Left forelimb (tissue), 1 donor: ENCODE measurements at places on chromosomes 11 and 22.

DNA sequence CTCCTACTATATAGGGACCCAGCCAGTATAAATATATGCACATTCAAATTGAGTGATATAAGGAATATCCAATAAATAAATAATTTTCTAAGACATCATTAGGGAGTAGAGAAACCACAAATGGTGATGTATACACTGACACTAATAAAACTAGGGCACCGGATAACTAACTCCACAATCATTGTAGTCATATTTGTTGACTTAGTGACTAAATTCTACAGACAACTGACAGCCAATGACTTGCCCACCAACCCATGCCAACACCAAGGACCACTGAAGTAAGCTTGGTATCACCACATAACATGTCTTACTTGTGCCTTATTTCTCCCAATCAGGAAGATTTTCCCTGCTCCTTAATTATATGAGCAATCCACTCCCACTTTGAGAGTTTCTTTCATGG is 139.6 kb upstream of the TRPC6 start:
- no peak for DNase-seq

DNA sequence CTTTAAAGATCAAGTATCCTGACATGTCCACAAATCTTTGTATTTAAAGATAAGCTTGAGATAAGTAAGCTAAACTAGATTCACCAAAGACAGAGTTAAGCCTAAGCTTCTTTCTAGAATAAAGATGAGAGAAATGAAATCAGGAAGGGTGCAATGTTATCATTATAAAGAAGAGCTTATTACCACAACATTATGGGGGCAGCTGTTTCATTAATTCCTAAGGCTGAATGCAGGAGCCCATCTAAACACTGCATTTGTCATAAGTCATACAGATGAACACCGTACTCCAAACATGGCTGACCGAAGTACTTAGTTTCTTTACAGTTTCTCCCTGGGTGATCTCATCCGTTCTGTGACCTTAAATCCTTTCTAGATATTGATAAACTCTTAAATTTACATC is 16.3 kb downstream of the FDX1 start:
- no peak for DNase-seq

DNA sequence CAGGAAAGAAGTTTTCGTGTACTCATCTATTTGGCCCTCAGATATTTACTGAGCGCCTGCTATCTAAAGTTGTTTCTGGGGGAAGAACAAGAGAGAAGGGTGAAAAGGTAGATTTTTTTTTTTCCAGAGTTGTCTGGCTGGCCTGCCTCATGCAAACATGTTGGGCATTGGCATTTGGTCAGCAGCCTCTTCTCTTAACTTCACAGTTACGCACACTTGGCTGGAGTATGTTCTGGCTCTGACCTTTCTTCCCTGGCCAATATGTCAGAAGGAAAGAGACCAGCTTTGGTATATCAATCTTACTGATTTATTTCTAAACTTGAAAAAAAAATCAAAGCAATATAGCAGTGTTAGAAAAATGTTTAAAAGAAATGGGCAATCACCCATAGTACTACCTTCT is 54.2 kb upstream of the GRAMD1B start:
- DNase-seq: no peak

GRCh38 chr11:110089617-110090282 is 3.4 kb upstream of the ZC3H12C start:
- no peak for DNase-seq

- no peak for DNase-seq
Measured at GRCh38 chr22:20644071-20644642, 129.8 kb upstream of the SERPIND1 start.

DNA sequence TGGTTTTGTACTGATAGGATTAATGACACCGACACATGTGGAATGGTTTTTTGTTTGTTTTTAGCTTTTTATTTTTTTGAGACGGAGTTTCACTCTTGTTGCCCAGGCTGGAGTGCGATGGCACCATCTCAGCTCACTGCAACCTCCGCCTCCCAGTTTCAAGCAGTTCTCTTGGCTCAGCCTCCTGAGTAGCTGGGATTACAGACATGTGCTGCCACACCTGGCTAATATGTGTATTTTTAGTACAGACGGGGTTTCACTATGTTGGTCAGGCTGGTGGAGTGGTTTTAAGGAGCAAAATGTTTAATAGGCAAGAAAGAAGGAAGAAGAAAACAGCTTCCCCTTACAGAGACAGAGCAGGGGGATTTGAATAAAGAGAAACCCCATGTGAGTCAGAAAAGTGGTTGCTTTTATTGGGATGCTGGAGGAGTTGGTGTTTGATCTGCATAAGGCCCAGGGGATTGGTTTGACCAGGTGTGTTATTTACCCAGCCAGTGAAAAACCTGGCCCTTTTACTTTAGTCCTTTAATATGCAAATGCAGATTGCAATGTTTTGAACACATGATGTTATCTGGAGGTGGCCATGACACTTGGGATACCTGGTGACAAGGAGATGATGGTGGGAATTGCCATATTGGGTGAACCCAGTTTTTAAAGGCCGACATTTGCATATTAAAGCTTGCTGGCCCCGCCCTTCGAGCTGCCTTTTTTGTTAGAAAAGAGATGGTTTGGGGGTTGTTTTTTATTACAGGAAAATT is 24.3 kb downstream of the SUSD2 start:
- no peak for DNase-seq

GRCh38 chr22:42648368-42649245 is 585 bp downstream of the CYB5R3 start:
- DNase-seq: peak; percentile 76

DNA sequence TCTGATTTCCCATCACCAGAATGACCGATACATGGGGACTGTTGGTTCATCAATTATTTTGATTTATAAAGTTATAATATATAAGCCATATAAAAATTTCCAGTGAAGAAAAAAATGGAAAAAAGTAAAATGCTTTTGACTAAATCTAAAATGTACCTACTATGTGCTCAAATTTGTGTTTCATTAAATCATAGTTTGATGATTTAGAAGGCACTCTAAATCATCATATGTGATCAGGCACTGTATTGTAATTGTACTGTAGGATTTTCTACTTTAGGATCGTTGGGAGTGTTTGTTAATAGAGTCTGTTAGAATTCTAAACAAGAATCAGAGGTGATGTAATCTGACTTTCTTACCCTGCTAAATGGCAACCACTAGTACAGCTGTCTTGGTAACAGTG is 2.4 kb downstream of the LIN7C start:
- DNase-seq: no peak

- no peak for DNase-seq
Measured at GRCh38 chr11:94809251-94809650, 41.1 kb downstream of the AMOTL1 start.

DNA sequence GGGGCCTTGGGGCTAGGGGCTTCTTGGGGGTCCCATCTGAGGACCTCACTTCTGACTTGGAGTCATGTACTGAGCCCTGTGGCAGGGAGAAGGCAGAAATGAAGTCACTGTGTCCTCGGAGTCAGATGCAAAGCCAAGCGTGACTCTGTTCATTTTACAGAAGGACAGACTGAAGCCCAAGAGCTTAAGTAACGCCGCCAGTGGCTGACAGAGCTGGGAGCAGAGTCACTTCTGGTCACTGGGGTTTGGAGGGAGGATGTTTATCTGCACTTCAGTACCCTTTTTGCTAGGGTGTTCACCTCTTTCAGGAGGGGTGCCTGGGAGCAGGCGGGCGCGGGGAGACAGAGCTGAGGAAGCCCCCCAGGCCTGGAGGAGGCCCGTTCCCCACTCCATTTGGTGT is 10.7 kb downstream of the CD6 start:
- DNase-seq: no peak

DNA sequence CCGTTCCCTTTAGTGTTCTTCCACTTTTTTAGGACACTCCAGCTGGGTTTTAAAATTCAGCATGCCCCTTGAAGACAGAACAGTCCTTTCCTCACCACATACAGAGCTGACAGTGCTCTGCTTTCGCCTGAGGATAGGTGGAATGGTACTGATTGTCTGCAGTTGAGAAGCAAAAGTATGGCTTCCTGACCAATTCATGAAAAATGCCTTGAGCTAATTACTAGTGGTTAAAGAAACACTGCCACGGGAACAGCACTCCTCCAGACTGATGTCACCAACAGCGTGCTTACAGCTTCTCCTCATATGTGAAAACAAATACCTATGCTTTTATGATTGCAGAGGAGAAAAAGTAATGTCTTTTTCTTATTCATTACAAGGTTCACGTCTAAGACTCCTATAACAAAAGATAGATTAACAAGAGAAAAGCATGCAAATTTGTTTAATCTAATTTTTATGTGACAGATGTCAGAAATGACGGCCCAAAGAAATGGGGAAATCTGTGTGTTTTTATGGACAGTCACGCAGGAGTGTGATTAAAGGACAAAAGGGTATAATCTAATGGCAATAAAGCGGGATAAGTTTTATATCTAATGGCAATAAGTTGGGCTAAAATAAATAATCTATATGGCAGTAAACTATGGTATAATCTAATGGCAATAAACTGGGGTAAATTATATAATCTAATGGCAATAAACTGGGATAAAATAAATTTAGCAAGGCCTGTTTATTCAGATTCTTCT is 123.4 kb upstream of the ARHGAP42 start:
- DNase-seq: no peak

GRCh38 chr22:42925598-42925997 is 68.5 kb upstream of the ARFGAP3 start:
- no peak for DNase-seq

DNA sequence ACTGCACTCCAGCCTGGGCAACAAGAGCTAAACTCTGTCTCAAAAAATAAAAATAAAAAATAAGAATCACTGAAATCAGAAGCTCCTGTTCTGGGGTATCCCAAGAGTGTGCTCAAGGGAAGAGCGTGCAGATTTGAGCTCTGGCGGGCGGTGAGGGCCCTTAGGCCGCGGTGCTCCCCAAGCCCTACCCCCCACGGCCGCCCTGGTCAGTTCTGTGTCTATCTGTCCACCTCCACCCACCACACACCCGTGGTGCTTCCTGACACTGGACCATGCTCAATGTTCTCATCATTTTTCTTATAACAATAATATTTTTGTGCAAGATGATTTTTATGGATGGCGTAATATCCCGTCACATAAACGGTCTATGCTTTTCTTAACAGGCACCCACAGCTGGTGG is 71.1 kb downstream of the RTL6 start:
- DNase-seq: peak; percentile 40

DNA sequence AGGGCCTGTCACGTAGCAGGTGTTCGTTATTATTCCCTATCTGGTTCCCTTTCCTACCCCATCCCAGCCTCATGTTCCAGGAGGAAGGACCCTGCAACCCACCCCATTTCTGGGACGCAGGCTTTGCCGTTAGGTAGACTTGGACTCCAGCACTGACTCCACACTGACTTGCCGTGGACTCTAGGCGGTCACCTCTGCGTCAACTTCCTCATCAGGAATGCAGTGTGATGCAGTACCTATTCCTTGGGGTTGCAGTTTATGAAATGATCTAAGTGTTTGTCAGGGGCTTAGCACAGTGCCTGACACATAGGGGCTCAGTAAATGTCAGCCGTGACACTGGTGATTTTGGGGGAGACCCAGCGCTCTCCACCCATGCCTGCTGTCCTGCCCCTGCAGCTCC is 16.8 kb downstream of the DGKZ start:
- DNase-seq: no peak

GRCh38 chr11:9266132-9266736 is 1.1 kb upstream of the DENND5A start:
- DNase-seq: no peak

DNA sequence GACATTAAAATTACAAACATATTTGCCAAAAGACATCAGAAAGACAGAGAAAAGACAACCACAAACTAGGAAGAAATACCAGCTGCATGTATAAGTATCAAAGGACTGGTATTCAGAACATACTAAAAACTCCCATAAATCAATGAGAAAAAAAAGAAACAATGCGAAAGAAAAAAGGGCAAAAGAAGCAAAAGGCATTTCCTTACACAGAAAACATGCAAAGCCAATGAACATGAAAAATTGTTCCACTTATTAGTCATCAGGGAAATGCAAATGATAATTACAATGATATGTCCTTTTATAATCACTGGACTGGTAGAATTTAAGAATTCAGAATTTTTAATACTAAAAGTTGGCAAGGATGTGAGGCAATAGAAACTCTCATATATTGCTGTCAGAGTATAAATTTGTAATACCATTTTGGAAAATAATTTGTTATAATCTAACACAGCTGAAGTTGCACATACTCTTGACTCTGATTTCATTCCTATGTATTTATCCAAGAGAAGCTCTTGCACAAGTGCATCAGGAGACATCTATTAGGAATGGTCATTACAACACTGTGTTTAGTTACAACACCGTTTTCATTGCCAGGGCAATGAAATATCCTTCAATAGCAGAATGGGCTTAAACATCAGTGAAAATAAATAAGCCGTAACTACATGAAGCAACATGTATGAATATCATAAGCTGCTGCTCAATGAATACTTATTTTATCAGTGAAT is 279.7 kb downstream of the SWAP70 start:
- DNase-seq: no peak

DNA sequence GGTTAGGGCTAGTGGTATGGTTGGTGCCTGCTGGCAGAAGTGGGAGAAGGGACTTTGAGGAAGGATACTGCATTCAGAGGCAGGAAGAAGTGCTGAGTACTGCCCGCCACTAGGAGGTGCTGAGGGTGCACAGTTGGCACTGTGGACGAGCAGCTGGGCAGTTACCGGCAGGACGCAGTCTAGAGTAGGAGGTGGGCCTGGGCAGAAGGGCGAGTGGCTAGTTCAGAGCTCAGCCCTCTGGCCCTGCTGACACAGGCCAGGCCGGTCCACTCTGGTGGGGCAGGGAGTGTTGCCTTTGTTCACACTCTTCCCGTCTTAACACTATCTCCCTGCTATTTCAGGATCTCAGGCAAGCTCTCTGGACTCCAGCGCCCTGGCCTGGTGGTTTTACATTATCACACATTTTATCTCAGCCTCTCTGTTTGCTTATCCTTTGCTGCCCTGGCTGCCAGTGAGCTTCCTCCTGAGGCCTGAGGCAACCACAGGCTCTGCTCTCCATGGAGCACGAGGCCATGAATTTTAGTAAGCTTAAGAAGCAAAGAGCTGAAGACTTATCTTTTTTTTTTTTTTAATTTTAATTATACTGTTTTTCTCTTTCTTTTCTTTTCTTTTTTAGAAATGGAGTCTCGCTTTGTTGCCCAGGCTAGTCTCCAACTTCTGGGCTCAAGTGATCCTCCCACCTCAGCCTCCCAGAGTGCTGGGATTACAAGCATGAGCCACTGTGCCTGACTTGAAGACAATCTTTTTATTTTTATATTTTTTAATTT is 26.9 kb downstream of the SNAP29 start:
- peak; percentile 75 for DNase-seq

DNA sequence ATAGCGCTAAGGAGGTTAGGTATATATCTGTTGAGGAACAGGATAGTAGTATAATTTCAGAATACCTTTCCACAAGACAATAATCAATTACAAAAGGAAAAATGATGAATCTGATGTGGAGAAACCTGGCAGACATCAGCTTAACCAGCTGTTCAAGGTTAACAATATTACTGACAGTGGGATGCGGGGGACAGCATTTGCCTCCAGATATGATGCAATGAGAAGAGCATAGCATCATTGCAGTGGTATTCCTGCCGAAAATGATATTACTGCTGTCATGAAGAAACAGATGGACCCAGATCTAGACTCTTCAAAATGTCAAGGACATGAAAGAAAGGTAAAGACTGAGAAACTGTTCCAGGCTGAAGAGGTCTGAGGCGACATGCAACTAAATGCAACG is 49.7 kb downstream of the RBFOX2 start:
- no peak for DNase-seq
